Foreskin keratinocyte (primary cell): ENCODE measurements at places on chromosomes 3 and 15. TPM values are rescaled to one million over a fixed set of nuclear protein-coding genes. Genes with fewer than 3 reads are reported as not detected.

The LCMT2 gene
- polyA plus RNA-seq = 5.8 and 7.6 TPM in 2 replicates

The PLSCR4 gene
- polyA plus RNA-seq = 0.23 and 0.28 TPM in 2 replicates

The CHMP2B gene
- polyA plus RNA-seq = 28.2 and 37.7 TPM in 2 replicates

The NT5DC2 gene
- polyA plus RNA-seq = 170 and 177 TPM in 2 replicates

The TGM4 gene
- 0.76 and 0.83 TPM in 2 replicates for polyA plus RNA-seq

The AMIGO3 gene
- polyA plus RNA-seq = 0.32 and 0.34 TPM in 2 replicates

The AMT gene
- polyA plus RNA-seq = 2.3 and 2.7 TPM in 2 replicates

The TLR9 gene
- not detected in 2 replicates for polyA plus RNA-seq

The NMNAT3 gene
- polyA plus RNA-seq = 0.93 and 1.0 TPM in 2 replicates

The PRKCI gene
- polyA plus RNA-seq = 14.9 and 17.9 TPM in 2 replicates

The FEZF2 gene
- polyA plus RNA-seq = not detected in 2 replicates

The WDR53 gene
- 12.3 and 17.4 TPM in 2 replicates for polyA plus RNA-seq
